ENCODE measurements at places on chromosomes 16 and 17. TPM values are rescaled to one million over a fixed set of nuclear protein-coding genes. Genes with fewer than 3 reads are reported as not detected.

DNA sequence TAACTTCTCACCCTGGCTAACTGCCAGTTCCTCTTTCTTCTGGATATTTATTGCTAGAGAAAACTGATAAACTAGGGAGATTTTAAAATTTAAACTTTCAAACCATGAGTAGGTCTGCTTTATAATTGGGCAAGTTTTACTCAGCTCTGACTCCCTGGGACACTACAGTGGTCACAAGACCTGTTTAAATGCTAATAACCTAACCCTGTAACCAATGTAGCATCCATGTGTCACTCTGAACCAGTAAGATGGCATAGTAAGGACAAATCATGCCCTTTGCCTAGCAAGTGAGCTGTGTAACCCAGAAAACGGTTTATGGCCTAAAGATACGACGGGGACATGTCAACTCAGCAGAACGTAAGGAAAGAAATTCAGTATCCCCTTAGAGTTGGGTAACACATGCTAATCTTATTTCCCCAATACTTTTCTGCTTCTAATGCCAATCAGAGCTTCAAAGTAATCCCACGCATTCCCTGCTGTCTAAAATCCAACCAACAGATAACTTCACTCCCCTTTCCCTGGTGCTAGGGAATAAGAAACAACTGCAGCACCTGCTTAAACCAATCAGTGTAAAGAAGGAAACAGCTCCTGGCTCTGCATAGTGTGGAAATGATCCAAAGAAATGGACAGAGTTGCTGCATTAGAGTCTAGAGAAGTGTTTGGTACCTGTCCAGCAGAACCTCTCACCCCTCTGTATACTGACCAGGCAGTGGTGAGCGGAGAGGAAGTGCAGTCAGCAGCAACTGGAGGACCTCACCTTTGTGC is 85.7 kb downstream of the NCOR1 start:
- no peak for DNase-seq

Gene SGCA
- total RNA-seq, result 0.22 TPM

Gene HYDIN
- total RNA-seq, result not detected

- DNase-seq, result no peak
Measured at GRCh38 chr17:75698659-75699058, 22.6 kb upstream of the ITGB4 start.

DNA sequence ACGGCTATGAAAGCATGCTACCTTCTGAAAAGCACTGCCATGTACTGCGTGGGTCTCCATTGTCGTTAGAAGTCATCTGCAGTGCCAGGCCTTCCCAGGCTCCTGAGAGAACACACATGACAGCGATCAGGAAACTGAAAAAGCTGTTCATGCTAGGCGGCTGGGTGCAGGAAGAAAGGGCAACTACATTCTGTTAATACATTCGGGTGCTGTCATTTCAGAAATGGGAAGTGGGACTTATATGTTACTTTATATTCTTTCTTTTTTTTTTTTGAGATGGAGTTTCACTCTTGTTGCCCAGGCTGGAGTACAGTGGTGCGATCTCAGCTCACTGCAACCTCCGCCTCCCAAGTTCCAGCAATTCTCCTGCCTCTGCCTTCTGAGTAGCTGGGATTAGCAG is 19.9 kb downstream of the CFAP20 start:
- DNase-seq, result no peak

Gene SULT1A2
- 0.17 TPM for total RNA-seq

Gene MEOX1
- total RNA-seq, result not detected

Gene NOG
- total RNA-seq, result 94.6 TPM

DNA sequence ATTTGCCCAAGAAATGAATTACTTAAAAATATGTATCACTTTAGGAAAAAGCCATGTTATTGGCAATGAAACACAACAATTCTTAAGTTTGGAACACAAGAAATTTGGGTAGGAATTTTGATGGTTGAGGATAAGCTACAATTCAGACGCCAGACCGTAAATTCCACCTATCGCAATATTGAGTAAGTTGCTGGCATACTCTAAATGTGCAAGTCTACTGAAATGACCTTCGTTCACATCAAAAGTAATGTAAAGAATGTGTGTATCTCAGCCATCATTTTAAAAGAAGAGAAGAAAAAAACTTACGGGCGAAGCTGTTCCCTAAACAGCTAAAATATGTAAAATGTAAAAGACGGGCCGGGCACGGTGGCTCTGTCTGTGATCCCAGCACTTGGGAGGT is 33.4 kb downstream of the UBE2G1 start:
- DNase-seq, result no peak

GRCh38 chr17:80520810-80521455 is 23.7 kb upstream of the RPTOR start:
- DNase-seq, result no peak

Gene MYH13
- total RNA-seq, result not detected

Gene TK1
- 152 TPM for total RNA-seq

Gene SHBG
- total RNA-seq, result 2.8 TPM

Gene SLC5A11
- 0.05 TPM for total RNA-seq

DNA sequence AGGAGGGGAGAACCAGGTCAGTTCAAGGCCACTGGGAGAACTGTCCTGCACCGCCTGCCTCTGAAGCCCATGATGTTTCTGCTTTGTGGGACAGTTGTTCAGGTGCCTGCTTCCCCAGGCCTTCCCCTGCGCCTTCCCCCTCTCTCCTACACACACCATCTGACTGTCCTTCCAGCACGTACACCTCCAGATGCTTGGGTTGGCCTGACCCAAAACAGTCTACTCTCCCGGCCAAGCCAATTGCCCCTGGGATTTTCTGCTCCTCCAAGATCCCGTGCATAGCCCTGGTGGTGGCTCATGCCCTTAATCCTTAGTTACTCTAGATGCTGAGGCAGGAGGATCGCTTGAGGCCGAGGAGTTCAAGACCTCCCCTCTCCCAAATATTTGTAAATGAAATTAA is 684 bp upstream of the RSAD1 start:
- DNase-seq, result no peak

DNA sequence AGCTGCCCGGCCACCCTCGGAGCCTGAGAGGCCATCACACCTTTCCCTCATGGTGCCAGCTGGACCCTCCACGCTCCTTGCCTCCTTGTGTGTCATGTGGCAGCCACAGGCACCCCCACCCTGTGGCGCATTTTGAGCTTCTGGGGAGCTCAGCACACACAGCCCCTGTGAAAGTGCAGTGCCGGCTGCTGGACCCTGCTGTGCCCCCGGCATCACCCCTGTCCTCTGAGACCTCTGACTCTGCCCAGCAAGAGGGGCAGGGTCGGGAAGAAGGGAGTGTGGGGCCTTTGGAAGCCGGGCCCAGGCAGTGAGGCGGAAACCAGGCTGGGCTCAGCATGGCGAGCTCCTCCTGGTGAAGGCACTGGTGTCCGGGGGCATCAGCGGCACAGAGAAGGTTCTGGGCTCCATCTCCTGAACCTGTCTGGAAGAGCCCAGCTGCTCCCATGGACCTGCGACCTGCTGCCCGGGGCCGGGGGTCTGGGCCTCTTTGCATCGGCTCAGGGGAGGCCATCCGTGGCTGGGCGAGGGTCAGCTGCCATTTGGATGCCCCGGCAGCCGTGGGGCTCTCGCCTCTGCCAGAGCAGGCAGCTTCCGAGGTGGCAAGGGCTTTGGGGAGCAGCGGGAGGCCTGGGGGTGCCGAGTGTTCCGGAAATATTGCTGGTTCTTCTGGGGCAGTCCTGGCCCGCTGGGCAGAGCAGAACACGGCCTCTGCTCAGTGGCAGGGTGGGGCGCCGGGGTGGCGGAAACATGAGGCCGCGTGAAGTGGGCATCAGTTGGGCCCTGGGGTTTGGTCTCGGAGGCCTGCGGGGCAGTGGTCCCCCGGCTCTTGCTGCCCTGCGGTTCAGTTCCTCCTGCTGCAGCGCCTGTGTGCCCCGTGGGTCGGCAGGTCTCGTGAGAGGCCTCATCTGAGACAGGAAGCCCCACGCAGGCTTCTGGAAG is 17.9 kb downstream of the CENPX start:
- no peak for DNase-seq

GRCh38 chr16:57611181-57611580 is 17.2 kb upstream of the ADGRG1 start:
- peak; percentile 48 for DNase-seq

DNA sequence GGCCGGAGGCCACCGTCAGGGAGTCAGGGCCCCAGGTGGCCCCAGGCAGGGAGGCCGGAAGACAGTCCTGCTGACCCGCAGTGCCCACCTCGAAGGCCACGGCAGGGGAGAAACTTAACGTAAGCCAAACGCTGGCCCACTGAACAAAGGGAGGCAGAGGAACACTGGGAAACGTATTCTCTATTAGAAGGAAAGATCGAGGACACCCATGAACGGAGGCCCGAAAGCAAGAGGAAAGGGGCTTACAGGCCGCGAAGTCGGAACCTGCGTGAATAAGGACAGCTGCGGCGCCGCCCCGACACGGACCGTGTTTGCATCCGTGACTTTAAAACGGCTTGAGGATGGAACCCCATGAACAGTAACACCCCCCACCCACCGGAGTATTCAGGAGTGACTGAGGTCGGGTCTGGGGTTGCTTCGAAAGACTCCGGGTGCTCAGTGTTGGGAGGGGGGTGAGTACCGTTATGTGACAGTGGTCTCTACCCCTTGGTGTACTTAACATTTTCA is 102.4 kb upstream of the METRNL start:
- no peak for DNase-seq

Measured in A172 (cell line).